ENCODE measurements at places on chromosomes 1 and 21. TPM values are rescaled to one million over a fixed set of nuclear protein-coding genes. Genes with fewer than 3 reads are reported as not detected.

The KCNA3 gene
- not detected for total RNA-seq

The SPATA1 gene
- 0.72 TPM for total RNA-seq

The IFNLR1 gene
- total RNA-seq: 7.5 TPM

The AGMAT gene
- 1.9 TPM for total RNA-seq

The WNT9A gene
- 1.9 TPM for total RNA-seq

The ITLN1 gene
- not detected for total RNA-seq

The NBPF20 gene
- total RNA-seq: 1.2 TPM

The PGLYRP4 gene
- 1.9 TPM for total RNA-seq

The FCRL5 gene
- total RNA-seq: not detected

The BRINP3 gene
- not detected for total RNA-seq

The CLSTN1 gene
- total RNA-seq: 113 TPM

The NUP210L gene
- total RNA-seq: 0.24 TPM

The CD247 gene
- not detected for total RNA-seq
